Fibroblast of skin of left biceps (primary cell): ENCODE measurements at places on chromosomes 2 and 18.
A peak's percentile ranks its signal among the peaks of the same experiment; 100 is the strongest.

DNA sequence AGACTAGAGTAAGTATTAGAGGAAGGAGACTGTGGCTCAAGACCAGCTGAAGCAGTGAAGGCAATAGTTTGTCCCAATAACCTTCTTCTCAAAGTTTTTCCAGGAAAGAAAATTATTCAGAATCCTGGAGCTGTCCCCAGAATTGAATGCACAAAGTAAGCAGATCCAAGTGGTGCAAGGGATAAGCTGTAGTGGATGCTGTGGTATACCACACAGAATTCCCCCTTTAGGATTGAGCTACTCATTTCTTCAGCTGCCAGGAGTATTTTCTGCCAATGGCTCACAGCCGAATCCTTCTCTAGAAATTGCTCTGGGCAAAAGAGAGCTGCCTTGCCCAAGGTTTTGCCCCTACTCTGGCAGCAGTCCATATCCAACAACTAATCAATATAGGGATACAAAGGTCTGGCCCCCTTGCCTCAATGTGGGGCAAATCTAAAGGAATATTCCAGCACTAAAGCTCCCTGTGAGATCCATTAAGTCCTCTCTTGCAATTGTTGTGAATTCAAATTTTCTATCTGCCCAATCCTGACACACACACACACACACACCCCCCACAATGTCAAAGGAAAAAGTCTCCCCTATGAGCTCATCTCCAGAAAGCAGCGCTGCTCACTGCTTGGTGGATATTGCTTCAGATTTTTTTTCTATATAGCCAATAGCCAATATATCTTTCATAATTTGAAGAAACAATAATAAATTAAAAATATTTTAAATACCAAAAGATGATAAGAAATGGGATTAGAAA lies 18.4 kb upstream of the TCF7L1 start:
- no peak for DNase-seq

- DNase-seq: peak; percentile 45
These were observed 14.0 kb downstream of the SMARCAL1 start for GRCh38 chr2:216426166-216426777.

DNA sequence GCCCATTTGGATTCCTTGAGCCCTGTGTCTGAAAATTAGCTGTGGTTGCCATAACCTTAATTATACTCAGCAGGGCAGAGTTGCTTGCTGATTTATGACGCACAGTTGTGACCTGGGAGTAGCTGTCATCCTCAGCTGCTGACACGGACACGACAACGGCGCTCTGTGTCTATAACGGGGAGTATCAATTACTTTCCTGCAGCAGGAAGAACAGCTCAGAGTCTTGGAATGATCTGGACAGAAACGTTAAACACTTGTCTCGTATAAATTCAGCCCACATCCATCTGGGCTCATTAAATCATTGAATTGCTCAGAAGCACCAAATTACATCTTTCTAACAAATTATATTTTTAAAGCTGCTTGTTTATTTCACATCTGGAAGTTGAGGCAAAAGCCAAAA lies 116.3 kb downstream of the SEPTIN10 start:
- peak; percentile 36 for DNase-seq

GRCh38 chr2:230578106-230578505 lies 134.5 kb upstream of the CAB39 start:
- no peak for DNase-seq

- no peak for DNase-seq
These were observed 234.1 kb downstream of the ALPK2 start for GRCh38 chr18:58394602-58395425.

- no peak for DNase-seq
These were observed 42.4 kb downstream of the ACVR1 start for GRCh38 chr2:157833721-157834120.
